ENCODE measurements at places on chromosomes 4 and X.
A peak's percentile ranks its signal among the peaks of the same experiment; 100 is the strongest.

DNA sequence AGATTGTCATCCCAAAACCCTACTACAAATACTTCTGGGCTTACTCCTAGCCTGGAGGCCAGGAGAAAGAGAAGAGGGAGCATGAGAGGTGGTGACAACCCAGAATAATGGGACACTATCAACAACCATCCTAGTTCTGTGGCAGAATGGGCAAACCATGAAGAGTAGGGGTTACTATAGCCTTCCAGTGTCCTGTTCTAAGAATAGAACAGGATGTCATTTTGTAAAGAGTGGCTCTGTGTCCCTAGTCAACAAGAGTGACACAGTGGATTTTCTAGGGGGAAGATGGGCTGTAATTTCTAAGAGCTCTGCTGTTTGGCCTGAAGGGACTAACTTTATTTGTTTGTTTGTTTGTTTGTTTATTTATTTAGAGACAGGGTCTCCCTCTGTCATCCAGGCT lies 136.0 kb downstream of the PLS3 start:
- no peak for DNase-seq

GRCh38 chr4:17385403-17385802 lies 126.5 kb downstream of the QDPR start:
- no peak for DNase-seq

- no peak for DNase-seq
Measured at GRCh38 chrX:68895778-68896177, 67.0 kb downstream of the EFNB1 start.

DNA sequence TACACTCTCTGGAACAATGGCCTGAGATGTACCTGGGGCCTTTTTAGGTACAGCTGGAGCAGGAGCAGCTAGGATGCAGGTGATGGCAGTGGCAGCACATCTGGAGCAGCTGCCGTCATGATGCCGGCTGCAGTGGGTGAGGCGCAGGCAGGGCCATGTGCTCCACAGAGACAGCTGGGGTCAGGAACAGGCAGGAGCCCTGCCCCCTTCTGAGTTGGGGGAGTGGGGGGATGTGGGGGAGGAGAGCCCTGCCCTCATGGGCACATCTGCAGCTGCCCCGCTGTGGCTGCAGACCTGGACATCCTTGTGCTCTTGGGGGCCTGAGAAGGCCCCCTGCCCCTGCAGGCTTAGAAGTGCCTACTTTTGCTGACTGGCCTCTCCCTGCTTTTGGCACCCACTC lies 352.8 kb upstream of the PABPC5 start:
- DNase-seq, result no peak

DNA sequence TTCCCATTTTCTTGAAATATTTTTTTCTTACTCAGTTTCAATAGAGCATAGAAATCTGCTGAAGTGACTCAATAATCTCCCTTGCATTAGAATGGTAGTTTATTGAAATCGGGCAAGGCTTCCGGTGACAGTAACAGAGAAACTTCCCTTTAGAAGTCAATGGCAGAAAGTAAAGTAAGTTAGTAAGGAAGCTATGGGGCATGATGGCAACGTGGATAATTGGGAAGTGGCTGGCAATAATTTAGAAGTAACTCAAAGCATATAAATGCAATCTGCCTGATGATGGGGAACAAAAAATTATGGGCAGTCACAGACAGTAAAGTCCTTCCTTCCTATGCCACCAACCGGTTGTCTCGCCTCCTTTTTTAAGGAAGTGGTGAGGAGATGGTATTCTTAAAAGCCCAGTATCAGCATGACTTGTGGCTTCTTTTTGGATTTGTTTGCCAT lies 7.6 kb downstream of the CYBB start:
- DNase-seq, result no peak

GRCh38 chrX:40651620-40652223 lies 4.4 kb upstream of the CXorf38 start:
- peak; percentile 59 for DNase-seq

- no peak for DNase-seq
Measured at GRCh38 chr4:90621080-90621479, 493.9 kb downstream of the CCSER1 start.

- DNase-seq, result no peak
Measured at GRCh38 chrX:70613295-70613694, 168.7 kb downstream of the DLG3 start.

DNA sequence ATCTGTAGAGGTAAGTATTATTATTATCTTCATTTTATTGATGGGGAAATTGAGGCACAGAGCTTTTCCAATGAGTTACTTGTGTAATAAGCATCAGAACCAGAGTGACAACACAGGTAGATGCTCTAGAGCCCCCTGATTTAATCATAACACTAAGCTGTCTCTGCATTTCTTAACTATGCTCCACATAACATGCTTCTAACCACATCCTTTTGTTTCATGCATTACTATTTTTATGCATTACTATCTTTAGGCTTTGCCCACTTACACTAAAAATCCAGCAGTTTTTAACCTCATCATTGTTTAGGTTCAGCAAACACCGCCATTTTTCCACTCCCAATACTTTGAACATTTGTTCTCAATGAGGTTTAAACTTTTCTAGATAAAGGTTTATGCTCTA lies 1900.8 kb upstream of the PCDH10 start:
- DNase-seq, result no peak

DNA sequence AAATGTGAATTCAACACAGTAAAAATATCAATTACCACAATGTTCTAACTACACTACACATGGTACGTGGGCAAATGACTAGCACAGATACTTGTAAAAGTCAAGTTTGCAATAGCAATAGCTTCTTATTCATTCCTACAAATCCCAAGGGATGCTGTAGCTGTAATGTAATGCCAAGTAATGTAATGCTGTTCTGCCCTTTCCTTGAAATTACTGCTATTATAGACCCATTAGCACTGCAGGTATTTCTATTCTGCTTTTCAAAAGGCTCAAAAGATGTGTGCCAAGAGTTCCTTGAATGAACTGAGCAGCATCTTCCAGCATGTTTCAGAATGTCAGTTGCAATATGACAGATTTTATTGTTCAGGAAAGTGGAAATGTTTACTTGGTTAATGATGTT lies 129.9 kb upstream of the BANK1 start:
- DNase-seq, result no peak

DNA sequence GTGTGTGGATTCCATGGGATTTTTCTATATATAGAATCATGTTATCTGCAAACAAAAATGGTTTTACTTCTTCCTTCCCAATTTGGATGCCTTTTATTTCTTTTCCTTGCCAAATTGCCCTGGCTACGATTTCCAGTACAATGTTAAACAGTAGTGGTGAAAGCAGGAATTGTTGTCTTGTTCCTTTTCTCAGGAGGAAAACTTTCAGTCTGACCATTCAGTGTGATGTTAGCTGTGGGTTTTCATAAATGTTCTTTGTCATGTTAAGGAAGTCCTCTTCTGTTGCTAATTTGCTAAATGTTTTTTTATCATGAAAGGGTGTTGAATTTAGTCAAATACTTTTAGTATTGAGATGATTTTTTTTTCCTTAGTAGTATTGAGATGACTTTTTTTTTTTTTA lies 10.9 kb downstream of the SAP30 start:
- DNase-seq, result no peak

DNA sequence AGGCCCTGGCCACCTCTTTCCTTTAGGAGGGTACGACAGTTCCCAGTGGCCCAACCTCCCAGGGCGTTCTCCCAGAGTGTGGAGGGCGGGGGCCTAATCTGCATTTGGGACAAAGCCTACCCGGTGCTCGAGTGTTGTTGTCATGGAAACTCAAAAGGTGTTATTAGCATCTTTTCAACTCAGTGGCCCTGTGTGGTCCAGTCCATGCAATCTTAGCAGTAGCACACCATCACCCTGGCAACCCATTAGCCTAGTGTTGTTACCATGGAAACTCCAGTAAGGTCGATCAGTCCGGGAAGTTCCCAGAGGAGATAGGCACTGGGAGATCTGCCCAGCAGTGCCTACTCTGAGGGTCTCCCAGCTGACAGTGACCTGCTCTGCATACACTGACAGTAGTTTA lies 20.2 kb downstream of the APLN start:
- peak; percentile 64 for DNase-seq

DNA sequence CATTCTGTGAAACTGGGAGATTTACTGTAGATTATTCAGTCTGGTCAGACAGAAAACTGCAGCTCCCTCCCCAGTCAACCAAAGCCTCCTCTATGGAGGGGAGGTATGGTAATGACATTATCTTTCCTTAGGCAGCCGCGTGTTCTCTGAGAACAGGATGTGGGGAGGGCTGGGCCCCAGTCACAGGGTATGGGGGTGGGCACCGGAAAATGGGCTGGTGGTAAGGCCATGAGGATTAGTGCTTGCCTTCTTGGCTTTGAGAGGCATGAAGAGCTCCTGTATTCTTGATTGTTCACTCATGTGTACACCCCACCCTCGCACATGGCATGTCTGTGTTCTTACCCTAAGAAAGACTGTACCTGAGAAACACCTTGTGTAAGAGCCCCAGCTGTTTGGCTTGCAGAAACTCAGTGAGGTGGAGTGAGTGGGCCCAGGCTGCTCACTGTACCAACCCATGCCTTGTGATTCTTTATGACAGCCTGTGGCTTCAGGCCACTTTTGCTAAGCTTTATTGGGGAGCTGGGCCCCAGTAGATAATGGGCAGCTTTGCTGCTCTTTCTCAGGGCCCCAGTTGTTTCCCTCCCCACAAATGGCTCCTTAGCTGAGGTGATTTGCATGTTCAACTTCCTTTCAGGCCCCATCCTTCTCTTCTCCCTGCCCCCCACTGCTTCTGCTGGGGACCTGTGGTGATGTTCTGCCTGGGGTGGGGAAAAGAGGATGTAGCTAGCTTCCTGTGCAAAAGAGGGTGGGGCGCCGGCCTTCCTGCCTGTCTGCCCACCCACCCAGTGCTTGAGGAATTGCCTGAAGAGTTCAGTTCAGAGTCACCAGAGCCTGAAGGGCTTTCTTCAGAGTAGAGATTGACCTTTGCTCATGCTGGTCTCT lies 30.7 kb downstream of the MSN start:
- DNase-seq, result no peak

DNA sequence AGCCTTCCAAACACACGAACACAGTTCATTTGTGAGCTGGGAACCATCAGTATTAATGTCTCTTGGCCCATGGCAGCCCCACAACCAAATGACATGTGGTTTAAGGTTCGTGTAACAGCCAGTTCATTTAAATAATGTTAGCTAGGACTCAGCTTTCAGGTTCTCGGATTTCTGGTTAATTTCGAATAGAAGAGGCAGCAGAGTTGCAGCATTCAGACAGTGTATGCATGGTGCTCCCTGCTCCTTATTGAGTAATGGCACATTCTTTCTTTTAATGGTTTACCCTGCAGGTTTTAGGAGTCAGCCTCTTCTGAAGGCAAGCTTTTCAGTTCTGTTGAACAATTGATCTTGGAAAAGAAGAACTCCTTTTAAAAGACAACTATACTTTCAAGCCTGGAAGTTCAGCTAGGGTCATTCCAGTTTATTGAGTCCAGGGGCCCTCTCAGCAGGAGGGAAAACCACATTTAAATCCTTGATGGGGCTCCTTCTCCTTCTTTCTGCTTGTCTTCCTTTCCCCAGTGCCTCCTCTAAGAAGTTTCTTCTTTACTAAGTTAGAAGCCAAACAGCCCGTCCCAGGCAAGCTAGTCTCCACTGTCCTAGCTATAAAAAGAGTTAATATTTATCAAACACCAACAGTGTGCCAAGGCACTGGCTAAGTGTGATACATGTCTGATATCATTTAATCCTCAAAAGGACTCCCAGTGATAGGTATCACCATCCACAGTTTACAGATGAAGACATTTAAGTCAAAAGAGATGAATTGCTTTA lies 5.0 kb upstream of the RNF175 start:
- DNase-seq, result no peak

DNA sequence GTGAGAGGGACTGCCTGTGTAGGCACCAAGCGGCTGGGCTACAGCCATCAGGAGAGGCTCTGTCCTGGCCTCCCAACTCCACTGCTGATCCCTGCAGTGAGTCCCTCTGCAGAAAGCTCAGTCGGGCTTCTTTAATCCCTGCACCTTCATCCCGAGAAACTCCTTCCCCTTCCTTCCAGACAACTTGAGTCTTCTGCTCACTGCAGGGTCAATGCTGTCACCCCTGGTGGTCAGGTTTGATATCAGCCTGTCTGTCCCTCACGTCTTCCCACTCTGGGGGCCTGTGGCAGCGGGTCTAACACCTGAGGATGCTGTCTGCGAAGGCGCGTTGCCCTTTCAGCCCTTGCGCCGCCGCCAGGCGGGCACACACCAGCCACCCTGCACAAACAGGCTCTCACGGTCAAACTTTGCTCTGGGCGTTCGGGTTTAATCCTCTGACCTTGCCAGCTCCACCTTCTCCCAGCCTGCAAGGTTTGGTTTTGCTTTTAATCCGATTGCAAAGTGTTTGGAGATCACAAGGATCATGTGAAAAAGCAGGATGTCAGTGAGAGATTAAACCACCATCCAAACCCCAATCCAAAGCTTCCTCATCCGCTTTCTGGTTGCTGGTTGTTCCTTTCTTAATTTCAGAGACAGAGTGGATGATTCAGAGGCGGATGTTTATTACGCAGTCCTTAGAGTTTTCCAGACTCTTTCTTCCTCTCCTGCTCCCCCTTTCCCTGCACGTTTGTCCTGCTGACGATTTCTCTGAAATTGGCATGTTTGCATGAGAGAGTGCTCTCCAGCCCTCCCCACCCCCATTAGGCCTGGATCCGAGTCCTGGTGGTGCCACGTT lies 74.8 kb upstream of the SLC34A2 start:
- DNase-seq, result no peak

- no peak for DNase-seq
Measured at GRCh38 chr4:106231931-106232330, 84.1 kb downstream of the TBCK start.

GRCh38 chrX:149074398-149074797 lies 430.7 kb downstream of the IDS start:
- no peak for DNase-seq

GRCh38 chr4:145043306-145043705 lies 54.7 kb downstream of the ANAPC10 start:
- no peak for DNase-seq

DNA sequence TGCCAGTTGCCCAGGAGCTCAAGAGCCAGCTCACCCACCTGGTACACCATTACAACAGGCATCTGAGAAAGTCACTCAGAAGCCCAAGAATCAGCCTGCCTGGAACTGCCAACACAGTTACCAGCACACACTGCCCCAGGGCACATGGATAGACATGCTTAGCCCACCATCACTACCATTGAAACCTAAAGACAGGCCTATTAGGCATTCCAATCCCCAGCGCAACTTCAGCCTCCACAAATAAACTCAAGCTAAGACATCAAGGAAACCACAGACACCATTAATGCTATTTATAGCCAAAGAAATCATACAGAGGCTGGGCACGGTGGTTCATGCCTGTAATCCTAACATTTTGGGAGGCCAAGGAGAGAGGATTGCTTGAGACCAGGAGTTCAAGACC lies 42.3 kb downstream of the ATRX start:
- no peak for DNase-seq

- DNase-seq, result no peak
Measured at GRCh38 chr4:20831746-20832145, 131.5 kb downstream of the PACRGL start.

- DNase-seq, result no peak
Measured at GRCh38 chr4:87853891-87854290, 21.1 kb downstream of the MEPE start.

GRCh38 chr4:152176627-152177214 lies 359.2 kb downstream of the FBXW7 start:
- DNase-seq, result no peak
